ENCODE measurements at places on chromosomes 4 and X.

GRCh38 chrX:127490000-127490399 lies 562.2 kb downstream of the ACTRT1 start:
- DNase-seq, result no peak

GRCh38 chr4:187908079-187908561 lies 87.5 kb upstream of the ZFP42 start:
- no peak for DNase-seq

GRCh38 chr4:127997534-127998388 lies 32.6 kb downstream of the ABHD18 start:
- no peak for DNase-seq

- DNase-seq, result no peak
These were observed 25.5 kb downstream of the PRIMPOL start for GRCh38 chr4:184675018-184675417.

GRCh38 chrX:121851033-121851432 lies 803.6 kb downstream of the GLUD2 start:
- DNase-seq, result no peak

DNA sequence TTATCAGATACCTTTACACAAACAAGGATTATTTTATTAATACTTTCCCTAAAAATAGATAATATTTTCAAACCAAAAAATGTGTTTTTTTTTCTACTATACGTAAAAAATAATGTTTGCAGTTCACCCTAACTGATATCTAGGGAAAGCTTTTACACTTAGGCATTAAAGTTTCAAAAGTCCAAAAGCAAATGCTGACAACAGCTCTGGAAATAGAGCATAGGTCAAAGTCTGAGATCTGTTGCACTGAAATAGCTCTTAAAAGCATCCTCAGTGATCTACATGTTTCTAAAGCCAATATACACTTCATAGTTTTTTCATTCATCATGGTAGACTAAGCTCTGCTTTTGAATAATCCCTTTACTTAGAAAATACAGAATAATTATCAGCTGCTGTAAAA lies 222.8 kb downstream of the TRAM1L1 start:
- no peak for DNase-seq

DNA sequence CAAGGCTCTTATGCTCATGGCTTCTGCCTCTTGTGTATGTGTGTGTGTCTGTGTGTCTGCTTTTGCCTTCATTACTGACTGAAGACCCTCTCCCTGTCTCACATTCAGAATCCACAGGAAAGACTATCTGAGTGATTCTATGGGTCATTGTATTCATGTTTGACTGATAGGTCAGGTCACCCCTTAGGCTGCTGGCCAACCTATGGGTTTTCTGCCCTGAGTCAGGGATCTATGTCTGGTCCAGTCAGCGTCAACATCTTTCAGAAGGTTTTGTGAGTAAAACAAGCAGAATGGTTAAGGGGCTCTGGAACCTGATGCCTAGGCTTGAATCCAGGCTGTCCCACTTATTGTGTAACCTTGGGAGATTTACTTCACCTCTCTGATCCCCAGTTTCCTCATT lies 30.5 kb downstream of the NHSL2 start:
- DNase-seq, result no peak

GRCh38 chrX:24702362-24703184 lies 8.9 kb downstream of the POLA1 start:
- no peak for DNase-seq

GRCh38 chrX:15413101-15413500 lies 28.9 kb upstream of the VEGFD start:
- DNase-seq, result no peak

- DNase-seq, result no peak
These were observed 30.5 kb downstream of the CXCL8 start for GRCh38 chr4:73770917-73771316.
